ENCODE measurements at places on chromosomes 7 and 10.

GRCh38 chr7:104179178-104179577, 28.6 kb downstream of the ORC5 start:
- DNase-seq, result no peak

DNA sequence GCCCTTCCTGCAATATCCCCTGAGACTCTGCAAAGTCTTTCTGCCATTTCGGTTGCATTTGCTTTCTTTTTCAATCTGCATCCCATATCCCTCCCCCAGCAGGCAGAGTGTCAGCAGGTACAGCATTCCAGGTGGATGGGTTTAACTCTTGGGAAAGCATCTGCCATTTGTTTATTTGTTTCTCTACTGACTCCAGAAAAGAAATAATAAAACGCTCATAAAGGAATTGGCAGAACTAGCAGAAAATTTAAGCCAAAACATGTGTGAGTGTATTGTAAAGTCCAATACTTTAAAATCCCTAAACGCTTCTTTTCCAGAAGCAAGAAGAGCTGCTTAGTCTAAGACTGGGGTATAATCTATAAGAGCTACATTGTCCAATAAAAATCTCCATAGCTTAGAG, 393.8 kb downstream of the TNS3 start:
- no peak for DNase-seq

- DNase-seq, result no peak
These were observed 488.8 kb upstream of the MKI67 start for GRCh38 chr10:128614802-128615553.

GRCh38 chr10:98431016-98431415, 15.7 kb downstream of the HPS1 start:
- no peak for DNase-seq

DNA sequence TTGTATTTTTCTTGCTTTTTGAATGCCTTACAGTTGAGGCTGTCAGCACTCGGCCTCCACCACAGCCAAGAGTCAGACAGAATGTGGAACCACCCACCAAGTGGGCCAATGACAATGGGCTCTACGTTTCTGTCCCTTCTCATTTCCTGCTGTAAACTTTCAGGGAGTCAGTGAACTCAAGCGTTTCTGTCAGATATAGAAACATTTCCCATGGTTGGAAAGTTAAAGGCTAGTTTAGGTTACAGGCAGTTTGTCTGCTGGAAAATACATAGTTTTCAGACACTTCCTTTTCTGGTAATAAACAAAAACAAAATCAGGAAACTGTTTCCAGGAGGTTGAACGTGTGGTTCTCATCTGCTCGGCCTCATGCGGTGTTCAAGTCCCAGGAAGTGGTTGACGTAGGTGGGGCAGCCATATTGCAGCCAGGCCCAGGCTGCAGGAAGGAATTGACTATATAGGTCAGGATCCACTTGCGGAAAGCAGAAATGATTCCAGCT, 245.1 kb downstream of the CAMK1D start:
- DNase-seq, result no peak

GRCh38 chr7:158556721-158557440, 30.7 kb downstream of the PTPRN2 start:
- no peak for DNase-seq

GRCh38 chr7:880450-880849, 4.1 kb downstream of the GET4 start:
- no peak for DNase-seq

- peak; percentile 23 for DNase-seq
These were observed 244.3 kb downstream of the MTERF1 start for GRCh38 chr7:91636129-91636724.

DNA sequence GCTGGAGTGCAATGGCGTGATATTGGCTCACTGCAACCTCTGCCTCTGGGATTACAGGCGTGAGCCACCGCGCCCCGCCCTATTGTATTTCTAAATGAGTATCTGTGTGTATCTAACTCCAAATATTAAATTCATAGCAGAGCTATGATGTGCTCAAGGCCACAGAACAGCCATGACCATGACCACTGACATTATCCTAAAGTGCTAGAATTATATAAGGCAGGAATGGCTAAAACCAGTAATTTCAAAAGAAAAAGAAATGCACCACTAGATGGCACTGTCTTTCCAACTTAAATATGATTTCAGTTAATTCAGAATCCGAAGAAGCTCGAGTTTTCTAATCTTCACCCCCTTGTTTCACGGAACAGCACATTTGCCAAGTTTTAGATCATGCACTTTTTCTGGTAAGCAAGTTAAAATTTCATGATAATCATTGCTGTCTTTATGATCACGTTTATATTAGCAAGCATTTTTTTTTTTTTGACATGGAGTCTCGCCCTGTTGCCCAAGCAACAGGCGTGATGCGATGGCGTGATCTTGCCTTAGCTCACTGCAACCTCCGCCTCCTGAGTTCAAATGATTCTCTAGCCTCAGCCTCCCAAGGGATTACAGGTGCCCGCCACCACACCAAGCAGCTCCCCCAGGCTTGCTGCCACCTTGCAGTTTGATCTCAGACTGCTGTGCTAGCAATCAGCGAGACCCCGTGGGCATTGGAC, 65.3 kb downstream of the OR13A1 start:
- DNase-seq, result peak; percentile 27

DNA sequence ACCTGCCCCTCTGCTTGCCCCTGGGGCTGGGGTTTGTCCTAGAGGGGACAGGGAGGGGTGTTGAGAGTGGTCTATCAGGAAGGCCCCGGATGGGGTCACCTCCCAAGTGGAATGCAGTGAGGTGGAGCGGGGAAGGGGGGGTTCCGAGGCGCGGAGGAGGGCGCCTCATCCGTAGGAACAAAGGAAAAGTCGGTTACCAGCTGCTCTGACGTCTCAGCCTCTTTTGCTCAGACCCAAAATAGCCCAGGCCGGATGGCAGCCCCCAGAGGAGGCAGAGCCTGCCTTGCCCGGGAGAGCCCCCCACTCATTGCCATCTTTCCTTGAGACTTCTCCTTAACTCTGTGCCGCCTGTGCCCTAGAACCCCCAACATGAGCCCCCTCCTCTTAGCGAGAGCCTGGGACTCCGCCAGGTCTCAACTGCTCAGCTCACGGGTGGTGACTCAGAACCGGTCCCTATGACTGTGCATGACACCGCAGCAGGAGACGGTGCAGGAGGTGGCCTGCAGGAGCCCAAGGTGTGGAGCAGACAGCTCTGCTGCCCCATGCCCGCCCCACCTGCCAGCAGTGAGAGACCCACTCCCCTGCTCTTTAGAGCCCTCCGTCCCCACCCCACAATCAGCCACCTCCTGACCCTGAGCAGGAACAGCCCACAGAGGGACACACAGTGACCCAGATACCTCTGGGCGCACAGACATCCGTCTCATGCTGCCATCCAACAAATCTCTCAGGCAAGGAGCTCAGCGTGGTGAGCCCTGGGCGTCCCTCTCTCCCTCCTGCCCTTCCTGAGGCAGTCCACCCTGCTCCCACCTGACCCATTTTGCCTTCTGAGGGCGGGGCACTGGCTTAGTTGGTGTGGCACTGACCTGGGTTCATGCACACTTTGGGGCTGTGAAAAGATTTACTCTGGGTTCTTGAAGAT, 13.1 kb downstream of the STX1A start:
- no peak for DNase-seq

GRCh38 chr7:80159802-80160201, 25.2 kb downstream of the GNAI1 start:
- DNase-seq, result no peak

DNA sequence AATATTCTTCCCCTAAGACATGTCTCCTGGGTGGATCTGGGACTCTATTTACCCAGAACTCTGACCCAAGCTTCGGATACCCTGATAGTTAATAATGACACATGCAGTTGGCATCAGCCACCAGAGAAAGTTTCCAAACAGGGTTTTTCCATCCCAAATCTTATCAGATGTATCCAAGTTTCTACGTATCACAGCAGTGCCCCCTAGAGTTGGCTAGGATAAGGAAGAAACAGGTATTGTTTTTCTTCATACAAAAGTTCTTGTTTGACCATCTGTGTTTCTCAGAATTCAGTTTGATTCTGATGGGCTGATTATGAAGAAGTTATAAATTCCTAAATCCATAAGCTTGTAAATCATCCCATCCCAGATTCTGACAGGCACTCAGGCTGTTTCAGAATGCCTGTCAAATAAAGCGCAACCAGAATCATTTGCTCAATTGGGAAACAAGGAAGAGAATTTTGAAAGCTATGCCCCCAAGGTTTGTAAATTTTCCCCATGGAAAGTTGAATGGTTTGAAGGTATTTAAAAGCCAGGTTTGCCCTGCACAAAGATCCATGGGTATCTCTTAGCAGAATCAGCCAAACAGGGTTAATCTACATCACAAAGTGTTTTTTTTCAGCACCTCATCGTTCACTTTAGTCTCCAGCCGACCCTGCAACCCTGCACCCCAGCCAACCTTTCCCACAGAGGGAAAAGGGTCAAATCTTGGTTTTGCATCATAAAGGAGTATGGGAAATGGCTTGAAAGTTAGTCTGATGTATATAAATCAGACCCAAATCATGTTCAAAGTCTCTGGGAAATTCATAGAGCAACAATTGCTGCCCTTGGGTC, 47.4 kb downstream of the NRAP start:
- peak; percentile 49 for DNase-seq

GRCh38 chr10:4556527-4556926, 269.5 kb upstream of the AKR1E2 start:
- no peak for DNase-seq

DNA sequence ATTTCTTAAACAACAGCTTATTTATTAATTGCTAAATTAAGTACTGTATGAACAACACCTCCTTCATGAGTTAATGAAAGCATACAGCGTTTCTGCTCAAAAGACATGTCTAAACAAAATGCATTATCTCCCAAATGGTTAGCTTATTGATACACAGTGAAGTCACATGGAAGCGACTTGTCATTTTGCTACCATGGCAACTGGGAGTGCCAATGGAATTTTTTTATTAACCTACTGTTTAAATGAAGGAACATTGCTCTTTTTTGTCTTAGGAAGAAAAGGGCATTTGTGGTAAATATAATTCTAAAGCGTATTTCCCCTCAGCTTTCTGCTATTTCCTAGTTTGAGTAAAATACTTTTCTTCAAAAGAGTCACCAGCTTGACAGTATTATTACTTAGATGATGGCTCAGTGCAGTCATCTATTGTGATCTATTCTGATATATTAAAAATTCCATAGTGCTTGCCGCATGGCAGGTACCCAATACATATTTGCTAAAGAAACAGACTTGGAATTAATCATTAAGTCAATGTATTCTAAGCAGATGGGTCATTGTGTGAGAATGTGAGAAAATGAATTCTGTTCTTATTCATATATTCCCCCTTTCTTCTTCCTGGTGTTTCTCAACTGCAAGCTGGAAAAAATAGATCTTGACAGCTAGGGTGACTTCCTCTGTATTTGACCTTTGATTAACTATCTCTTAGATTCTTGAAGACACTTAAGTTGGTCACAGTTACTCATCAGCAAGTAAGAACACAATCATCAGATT, 818.3 kb downstream of the MAGI2 start:
- no peak for DNase-seq

DNA sequence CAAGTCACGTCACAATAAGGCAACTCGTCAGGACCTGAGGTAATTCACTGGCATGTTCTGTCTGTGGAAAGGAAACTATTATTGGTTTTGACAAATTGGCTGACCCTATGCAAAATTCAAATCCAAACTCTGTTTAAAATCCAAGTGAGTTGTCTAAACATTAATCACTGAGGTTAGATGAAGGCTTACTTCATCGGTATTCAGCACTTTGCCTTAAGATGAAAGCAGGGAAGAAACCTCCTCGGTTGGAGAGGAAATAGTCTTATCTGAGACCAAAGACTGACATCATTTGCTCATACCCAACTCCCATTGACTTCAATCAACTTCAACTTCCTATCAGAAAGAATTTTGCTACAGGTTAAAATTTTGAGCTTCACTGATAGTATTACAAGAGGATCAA, 355.1 kb upstream of the MBL2 start:
- no peak for DNase-seq

GRCh38 chr10:105950410-105950809, 1214.1 kb downstream of the SORCS1 start:
- DNase-seq, result peak; percentile 6

DNA sequence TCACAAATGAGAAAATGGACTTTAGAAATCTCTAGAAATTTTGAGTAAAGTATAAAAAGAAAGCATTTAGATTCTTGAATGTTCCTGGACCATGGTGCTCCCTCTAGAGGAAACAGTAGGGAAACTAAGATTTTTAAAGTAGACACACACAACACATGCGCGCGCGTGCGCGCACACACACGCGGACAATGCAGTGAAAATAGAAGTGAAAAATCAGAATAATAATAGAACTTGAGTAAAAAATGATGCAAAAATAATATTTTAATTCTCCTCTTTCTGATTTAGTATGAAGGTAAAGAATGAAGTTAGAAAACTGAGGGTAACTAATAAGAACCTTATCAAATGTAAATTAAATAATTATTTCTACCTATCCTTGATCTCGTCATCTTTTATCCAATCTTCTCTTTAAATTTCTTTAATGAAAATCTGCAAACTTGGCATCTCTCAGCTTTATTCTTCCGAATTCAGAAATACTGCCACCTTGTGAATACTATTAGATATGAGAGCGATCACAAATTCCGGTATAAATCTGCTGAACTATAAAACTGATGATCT, 117.0 kb upstream of the AMPH start:
- DNase-seq, result no peak

GRCh38 chr7:137888241-137888640, 41.5 kb upstream of the DGKI start:
- no peak for DNase-seq

GRCh38 chr10:125023862-125024496, 82.1 kb downstream of the ZRANB1 start:
- DNase-seq, result peak; percentile 55

DNA sequence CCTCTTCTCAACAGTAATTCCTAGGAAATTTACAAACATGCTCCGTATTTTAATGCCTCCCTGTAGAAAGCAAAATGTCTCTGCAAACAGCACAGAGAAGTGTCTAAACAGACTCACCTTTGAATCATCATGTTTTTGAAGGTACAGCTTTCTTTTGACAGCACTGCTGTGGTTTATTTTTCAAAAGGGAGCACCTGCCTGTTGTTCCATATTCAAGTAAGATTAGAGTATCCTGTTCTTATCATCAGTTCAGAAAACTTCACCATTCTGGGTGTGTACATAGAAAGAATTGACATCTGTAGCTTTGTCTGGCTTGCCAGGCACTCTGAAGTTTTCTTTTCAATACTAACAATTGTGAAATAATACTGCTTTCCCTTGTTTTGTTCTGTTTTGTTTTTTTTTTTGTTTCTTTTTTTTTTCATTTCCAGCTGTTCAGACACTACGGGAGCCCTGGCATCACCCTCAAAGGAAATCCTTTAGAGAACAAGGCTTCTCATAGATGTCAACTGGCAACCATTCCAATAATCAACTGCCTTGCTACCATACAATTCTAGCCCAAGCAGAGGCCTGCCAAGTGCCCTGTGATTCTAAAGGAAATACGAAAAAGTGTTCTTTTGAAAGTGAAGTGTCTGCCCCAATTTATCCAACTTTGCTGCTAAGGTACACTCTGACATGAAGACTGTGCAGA, 275.9 kb downstream of the PRPF18 start:
- DNase-seq, result no peak

- DNase-seq, result no peak
These were observed 5.2 kb upstream of the KAZALD1 start for GRCh38 chr10:101056365-101057151.

GRCh38 chr10:131480066-131480465, 168.5 kb upstream of the TCERG1L start:
- DNase-seq, result no peak

GRCh38 chr10:117053482-117053881, 48.5 kb upstream of the SHTN1 start:
- DNase-seq, result no peak

Data from HuH-7 (cell line).